Ovary (tissue), 10 donors: ENCODE measurements at places on chromosomes 3 and 15. TPM values are rescaled to one million over a fixed set of nuclear protein-coding genes. Genes with fewer than 3 reads are reported as not detected.

- H3K27me3 ChIP-seq = no peaks in the 10 kb centered on the region
- H3K4me1 ChIP-seq = no peaks in the 10 kb centered on the region
- no peak overlapping the region for H3K4me3 ChIP-seq
- no peak for DNase-seq
- H3K27ac ChIP-seq = no peak overlapping the region
These were observed 27.8 kb downstream of the IL5RA start for GRCh38 chr3:3082234-3082924.

DNA sequence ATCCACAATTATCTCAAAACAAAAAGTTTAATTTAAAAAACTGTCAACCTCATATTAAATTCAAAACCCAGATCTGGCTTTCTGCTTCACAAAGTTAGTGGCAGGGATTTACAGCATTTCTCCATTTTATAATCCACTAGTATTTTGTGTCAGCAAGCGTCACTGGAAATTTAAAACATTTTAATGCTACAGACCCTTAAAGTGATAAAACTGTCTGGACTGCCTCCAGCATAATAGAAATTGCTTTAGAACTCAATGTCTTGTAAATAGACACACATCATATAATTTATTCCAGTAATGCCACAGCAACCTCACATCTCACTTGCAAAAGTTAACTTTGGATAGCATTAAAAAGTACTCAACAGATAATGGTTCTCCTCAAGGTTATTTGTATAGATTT lies 116.1 kb downstream of the ULK4 start:
- H3K36me3 ChIP-seq = no peaks in the 10 kb centered on the region
- no peak overlapping the region for H3K27ac ChIP-seq
- DNase-seq = no peak
- H3K4me3 ChIP-seq = no peak overlapping the region
- H3K4me1 ChIP-seq = no peaks in the 10 kb centered on the region

GRCh38 chr3:119238363-119238762 lies 2.3 kb downstream of the B4GALT4 start:
- H3K27me3 ChIP-seq = no peaks in the 10 kb centered on the region
- no peaks in the 10 kb centered on the region for H3K36me3 ChIP-seq
- H3K4me3 ChIP-seq = no peak overlapping the region

GRCh38 chr3:123383091-123384053 lies 65.5 kb downstream of the ADCY5 start:
- no peaks in the 10 kb centered on the region for H3K27me3 ChIP-seq
- no peak overlapping the region for H3K27ac ChIP-seq
- peak; percentile 51 for DNase-seq
- H3K4me1 ChIP-seq = peaks cover 33% of the 10 kb centered on the region

GRCh38 chr3:16174026-16174355 lies 489 bp upstream of the GALNT15 start:
- H3K4me3 ChIP-seq = peak overlapping the region; percentile 38
- H3K4me1 ChIP-seq = peaks cover 14% of the 10 kb centered on the region
- no peak for DNase-seq
- no peaks in the 10 kb centered on the region for H3K27me3 ChIP-seq
- no peak overlapping the region for H3K27ac ChIP-seq

ATP13A4 gene
- 0.69 TPM for total RNA-seq

DNA sequence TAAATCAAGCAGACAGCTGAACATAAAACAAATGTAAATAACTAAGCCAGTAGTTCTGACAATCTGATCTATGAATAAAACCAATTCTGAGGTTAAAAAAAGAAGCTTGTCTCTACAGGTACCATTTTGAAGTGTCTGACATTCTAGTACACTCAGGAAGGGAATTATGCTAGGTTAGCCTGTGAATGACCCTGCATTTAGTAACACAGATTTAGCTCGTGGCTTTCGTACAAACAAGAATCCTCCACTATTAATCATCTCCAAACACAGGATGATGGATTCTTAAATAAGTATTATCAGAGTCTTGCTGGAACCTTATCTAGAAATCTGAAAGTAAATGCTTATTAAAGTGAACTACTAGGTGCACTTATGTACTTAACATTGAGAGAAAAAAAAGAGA lies 1120.1 kb downstream of the ROBO1 start:
- H3K27me3 ChIP-seq = no peaks in the 10 kb centered on the region
- H3K4me3 ChIP-seq = no peak overlapping the region
- no peak for DNase-seq

GRCh38 chr3:57864853-57865252 lies 108.7 kb downstream of the SLMAP start:
- H3K27me3 ChIP-seq = no peaks in the 10 kb centered on the region
- H3K27ac ChIP-seq = no peak overlapping the region
- H3K36me3 ChIP-seq = no peaks in the 10 kb centered on the region
- H3K4me3 ChIP-seq = no peak overlapping the region
- no peaks in the 10 kb centered on the region for H3K4me1 ChIP-seq

DNA sequence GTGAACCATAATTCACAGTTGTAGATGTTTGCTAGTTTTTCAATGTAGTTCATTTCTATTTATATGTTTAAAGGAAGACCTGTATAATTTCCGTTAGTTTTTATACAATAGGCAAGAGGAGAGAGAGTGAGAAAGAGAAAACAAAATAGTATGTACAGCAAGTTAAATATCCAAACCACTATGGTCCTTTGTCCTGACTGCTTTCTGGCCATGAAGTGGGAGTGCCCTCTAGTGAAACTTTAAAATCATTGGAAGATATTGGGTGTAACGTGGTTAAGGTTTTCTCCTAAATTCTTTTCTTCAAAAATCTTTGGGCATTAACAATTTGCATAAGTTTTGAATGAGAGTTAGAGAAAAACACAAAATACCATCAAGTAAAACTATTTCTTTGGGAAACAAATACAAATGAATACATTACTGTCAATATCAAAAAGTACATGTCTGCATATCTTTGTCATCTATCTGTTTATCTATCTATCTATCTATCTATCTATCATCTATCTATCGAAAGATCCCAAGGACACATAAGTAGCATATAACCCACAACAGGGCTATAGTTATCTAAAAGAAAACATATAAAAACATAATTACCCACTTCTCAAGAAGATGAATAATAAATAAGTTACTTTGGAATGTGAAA lies 534.6 kb upstream of the ATP11B start:
- H3K4me1 ChIP-seq = no peaks in the 10 kb centered on the region
- H3K4me3 ChIP-seq = no peak overlapping the region
- DNase-seq = no peak
- no peaks in the 10 kb centered on the region for H3K27me3 ChIP-seq

DNA sequence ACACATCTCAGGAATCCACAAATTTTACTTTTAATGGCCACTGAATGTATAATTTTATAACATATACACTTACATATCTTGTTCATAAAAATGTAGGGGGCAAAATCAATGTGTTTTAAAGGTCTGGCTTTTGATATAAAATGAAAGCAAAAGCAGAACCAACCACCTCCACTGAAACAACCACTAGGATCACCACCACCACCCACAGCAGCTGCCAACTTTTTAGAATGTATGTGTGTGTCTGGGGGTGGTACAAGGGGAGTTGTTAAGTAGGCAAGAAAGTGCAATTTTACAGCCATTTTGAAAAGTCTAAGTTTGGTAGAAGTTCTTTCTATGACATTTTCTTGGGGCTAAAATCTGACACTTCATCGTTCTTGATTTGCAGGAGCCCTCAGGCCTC lies 44.0 kb downstream of the OTOL1 start:
- no peaks in the 10 kb centered on the region for H3K4me1 ChIP-seq
- H3K27ac ChIP-seq = no peak overlapping the region
- H3K36me3 ChIP-seq = no peaks in the 10 kb centered on the region
- DNase-seq = no peak
- H3K4me3 ChIP-seq = no peak overlapping the region

CGNL1 gene
- 19.7 TPM for total RNA-seq

DNA sequence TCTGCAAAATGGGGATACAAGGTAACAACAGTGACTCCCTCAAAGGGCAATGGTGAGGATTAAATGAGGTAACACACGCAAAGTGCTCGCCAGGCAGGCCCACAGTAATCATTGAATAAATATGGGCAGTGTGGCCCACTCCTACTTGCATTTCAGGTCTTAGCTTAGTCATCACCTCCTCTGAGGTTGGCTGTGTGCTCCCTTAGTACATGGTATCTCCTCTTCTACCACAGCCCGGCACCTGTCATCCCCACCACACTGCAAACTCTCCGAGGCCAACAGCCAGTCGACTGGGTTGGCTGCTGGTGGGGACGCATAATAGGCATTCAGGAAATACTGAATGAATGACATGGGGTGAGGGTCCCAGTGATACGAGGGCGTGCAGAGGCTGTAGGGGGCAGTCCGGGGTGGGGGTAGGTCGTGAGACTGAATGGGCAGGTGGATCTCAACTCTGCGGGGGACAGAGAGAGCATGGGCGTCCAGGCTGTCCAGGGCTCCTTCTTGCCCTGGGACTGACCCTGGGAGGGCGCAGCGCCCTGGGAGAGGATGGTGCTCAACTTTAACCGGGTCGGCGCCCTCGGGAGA lies 375 bp upstream of the MYZAP start:
- H3K27ac ChIP-seq = no peak overlapping the region
- no peaks in the 10 kb centered on the region for H3K36me3 ChIP-seq
- no peaks in the 10 kb centered on the region for H3K27me3 ChIP-seq
- peak overlapping the region; percentile 69 for H3K4me3 ChIP-seq

- H3K4me1 ChIP-seq = peaks cover 3% of the 10 kb centered on the region
- no peak overlapping the region for H3K4me3 ChIP-seq
- H3K36me3 ChIP-seq = no peaks in the 10 kb centered on the region
- no peaks in the 10 kb centered on the region for H3K27me3 ChIP-seq
These were observed 3.8 kb downstream of the CHAC1 start for GRCh38 chr15:40957041-40957555.
